ENCODE measurements at places on chromosomes 5 and 9. TPM values are rescaled to one million over a fixed set of nuclear protein-coding genes. Genes with fewer than 3 reads are reported as not detected.

DNA sequence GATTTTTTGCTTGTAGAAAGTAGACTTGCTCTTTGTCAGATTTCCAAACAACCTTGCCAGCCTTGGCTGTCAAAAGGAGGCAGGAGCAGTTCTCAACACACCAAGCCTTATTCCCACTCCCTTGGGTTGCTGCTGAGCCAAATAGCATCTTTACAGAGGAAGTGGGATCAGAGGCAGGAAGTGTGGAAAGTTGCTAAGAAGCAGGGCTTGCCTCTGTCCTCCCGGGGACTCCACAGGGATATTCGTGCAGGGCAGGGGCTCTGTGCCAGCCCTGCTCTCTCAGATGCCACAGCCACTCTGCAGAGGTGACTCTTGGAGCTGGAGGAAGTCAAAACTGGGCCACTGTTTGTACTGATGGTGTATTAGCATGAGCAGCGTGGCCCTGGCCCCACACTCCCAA is 24.3 kb downstream of the PTPDC1 start:
- no peaks in the 10 kb centered on the region for H3K4me1 ChIP-seq
- H3K27ac ChIP-seq, result no peak overlapping the region
- DNase-seq, result no peak
- no peak overlapping the region for H3K4me3 ChIP-seq
- peaks cover 4% of the 10 kb centered on the region for H3K36me3 ChIP-seq

Gene INSL6
- polyA plus RNA-seq, result not detected

Gene GABRA1
- not detected for polyA plus RNA-seq

DNA sequence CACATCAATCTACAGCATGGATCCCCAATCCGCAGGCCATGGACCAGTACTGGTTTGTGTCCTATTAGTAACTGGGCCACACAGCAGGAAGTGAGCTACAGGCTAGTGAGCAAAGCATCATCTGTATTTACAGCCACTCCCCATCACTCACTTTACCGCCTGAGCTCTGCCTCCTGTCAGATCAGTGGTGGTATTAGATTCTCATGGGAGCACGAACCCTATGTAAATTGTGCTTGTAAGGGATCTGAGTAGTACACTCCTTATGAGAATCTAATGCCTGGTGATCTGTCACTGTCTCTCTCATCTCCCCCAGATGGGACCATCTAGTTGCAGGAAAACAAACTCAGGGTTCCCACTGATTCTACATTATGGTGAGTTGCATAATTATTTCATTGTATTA is 212.7 kb upstream of the FAM174A start:
- no peaks in the 10 kb centered on the region for H3K36me3 ChIP-seq
- no peaks in the 10 kb centered on the region for H3K27me3 ChIP-seq
- no peak overlapping the region for H3K27ac ChIP-seq
- H3K4me1 ChIP-seq, result no peaks in the 10 kb centered on the region
- no peak overlapping the region for H3K4me3 ChIP-seq

- H3K4me3 ChIP-seq, result no peak overlapping the region
- H3K27me3 ChIP-seq, result no peaks in the 10 kb centered on the region
- H3K27ac ChIP-seq, result no peak overlapping the region
- no peak for DNase-seq
- no peaks in the 10 kb centered on the region for H3K36me3 ChIP-seq
- H3K4me1 ChIP-seq, result no peaks in the 10 kb centered on the region
These were observed 269.1 kb upstream of the CD180 start for GRCh38 chr5:67465537-67466207.

DNA sequence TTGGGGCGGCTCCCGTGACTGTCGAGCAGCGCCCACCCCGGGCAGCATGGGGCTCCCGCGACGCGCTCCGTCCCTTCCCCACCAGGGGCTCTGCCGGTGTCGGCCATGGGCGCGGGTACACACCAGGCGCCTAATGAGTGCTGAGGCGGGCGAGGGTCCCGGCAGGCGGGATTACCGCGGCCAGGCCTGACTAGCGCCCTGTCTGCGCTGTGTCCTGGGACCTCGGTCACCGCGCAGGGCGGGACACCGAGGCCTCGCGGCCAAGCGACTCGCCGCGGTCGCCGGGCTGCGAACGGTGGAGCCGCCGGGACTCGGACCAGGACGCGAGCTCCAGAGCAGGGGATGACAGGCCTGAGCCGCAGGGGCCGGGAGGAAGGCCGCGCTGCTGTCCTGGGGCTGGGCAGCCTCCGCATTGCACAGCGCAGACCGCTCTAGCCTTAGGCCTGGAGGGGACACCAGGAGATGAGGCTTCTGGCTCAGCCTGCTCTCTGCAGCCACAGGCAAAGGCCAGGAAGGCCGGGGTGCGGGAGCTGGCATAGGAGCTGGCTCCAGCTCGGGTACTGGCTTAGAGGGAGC is 14.1 kb downstream of the LCN10 start:
- H3K27me3 ChIP-seq, result peaks cover 3% of the 10 kb centered on the region
- H3K4me3 ChIP-seq, result peak overlapping the region; percentile 83
- H3K27ac ChIP-seq, result no peak overlapping the region
- H3K4me1 ChIP-seq, result peaks cover 49% of the 10 kb centered on the region
- peaks cover 7% of the 10 kb centered on the region for H3K36me3 ChIP-seq

Gene LECT2
- not detected for polyA plus RNA-seq

Gene HACD4
- 7.8 TPM for polyA plus RNA-seq

- no peak overlapping the region for H3K27ac ChIP-seq
- no peaks in the 10 kb centered on the region for H3K36me3 ChIP-seq
These were observed 4.7 kb upstream of the ISCA1 start for GRCh38 chr9:86287013-86287412.

DNA sequence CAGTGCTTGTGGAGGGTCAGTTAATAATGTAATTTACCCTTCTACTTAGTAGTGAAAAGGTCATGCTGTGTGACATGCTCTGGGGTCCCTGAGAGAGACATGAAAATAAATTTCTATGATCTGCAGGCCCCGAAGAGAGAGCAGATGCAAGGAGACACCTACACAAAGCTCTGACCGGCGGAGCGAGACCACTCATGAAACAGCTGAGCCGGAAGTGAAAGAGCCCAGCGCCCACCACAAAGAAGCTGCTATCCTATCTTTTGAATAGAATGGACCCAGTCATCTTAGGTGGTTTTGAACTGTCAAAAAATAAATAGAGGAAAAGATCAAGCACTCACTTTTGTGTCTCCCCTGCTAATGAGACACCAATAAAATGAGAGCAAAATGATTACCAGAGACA is 190.0 kb downstream of the MED10 start:
- H3K4me1 ChIP-seq, result peaks cover 5% of the 10 kb centered on the region
- DNase-seq, result peak; percentile 15
- H3K27ac ChIP-seq, result peak overlapping the region; percentile 10
- no peak overlapping the region for H3K4me3 ChIP-seq
- no peaks in the 10 kb centered on the region for H3K36me3 ChIP-seq

Gene CEP120
- 15.8 TPM for polyA plus RNA-seq

DNA sequence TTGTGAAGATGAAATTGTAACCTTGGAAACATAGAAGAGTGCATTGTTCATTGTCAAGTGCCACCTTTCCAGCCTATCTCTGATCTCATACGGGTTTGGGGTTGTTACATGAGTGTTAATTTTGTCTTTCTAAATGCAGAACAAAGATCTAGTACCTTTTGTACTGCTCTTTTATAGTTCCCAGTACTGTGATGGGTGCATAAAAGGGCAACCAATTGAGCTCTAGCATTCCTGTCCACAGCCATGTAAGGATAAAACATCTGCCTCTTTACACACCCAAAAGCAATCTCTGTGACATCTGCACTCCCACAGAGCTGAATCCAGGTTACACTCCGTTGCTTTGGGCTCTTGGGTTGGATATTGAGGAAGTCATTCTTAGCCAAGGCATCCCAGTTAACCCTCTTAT is 255.2 kb downstream of the SGCD start:
- no peaks in the 10 kb centered on the region for H3K36me3 ChIP-seq
- DNase-seq, result no peak
- no peak overlapping the region for H3K4me3 ChIP-seq
- H3K4me1 ChIP-seq, result no peaks in the 10 kb centered on the region

DNA sequence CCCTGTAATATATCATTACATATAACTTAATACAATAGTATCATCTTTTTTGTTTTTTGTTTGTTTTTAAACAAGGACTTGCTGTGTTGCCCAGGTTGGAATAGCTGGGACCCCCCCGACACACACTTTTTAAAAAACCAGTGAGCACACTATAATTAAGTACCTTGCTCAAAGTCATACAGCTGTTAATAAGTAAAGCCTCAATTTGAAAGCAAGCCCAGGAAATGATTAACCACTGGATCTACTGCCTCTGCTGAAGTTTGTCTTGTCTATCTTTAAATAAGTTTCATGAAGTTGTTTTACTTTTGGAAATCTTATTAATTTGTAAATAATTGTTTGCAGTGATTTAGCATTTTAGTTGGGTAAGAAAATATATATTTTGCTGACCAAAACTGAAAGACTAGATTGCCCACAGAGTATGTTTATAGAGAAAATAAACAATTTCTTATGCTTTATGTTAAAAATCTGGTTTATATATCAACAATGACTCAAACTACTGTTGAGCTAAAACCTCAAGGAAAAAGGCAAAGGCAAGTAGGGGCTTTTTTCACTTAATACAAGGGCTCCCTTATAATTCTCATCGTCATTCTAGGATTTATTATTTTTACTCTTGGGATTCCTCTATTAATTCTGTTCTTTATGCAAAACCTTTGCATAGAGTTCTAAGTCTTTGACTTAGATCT is 5.8 kb upstream of the CARNMT1 start:
- no peak overlapping the region for H3K4me3 ChIP-seq
- no peaks in the 10 kb centered on the region for H3K36me3 ChIP-seq
- DNase-seq, result no peak
- H3K27ac ChIP-seq, result no peak overlapping the region

Gene LCN9
- polyA plus RNA-seq, result not detected

DNA sequence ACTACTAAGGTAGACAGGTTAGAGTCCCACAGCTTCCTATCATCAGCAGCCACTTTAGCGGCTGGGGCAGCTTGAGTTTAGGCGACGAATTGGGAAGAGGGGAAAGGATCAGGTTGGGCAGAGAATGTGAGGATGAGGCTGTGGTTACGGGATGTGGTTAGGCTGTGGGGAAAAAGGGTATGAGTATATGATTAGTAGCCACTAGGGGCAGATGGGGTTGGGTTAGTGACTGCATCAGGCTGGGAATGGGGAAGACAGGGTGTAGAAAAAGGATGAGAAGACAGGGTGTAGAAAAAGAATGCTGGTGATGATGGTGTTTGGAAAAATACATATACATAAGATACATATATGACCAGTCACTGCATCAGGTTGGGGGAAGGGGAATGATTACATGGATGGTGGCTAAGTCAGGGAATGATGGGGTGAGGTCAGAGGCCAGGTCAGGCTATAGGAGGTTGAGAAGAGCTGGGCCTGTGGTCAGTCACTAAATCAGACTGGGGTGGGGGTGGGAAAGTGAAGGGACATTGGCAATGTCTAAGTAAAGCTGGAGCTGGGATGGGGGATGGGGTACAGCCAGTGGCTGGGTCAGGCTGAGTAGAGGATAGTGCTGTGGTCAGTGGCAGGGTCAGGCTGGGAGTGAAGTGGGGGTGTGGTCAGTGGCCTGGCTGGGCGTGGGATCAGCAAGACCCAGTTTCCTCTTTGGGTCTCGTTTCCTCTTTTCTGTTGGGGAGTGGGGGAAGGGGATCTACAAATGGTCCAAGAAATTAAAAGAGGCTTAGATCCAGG is 2.1 kb downstream of the TLN1 start:
- H3K4me3 ChIP-seq, result no peak overlapping the region
- H3K4me1 ChIP-seq, result peaks cover 22% of the 10 kb centered on the region
- peaks cover 6% of the 10 kb centered on the region for H3K36me3 ChIP-seq
- no peaks in the 10 kb centered on the region for H3K27me3 ChIP-seq
- no peak for DNase-seq
- H3K27ac ChIP-seq, result peak overlapping the region; percentile 74

Gene ADAMTS2
- polyA plus RNA-seq, result not detected

Gene STKLD1
- polyA plus RNA-seq, result 0.18 TPM

DNA sequence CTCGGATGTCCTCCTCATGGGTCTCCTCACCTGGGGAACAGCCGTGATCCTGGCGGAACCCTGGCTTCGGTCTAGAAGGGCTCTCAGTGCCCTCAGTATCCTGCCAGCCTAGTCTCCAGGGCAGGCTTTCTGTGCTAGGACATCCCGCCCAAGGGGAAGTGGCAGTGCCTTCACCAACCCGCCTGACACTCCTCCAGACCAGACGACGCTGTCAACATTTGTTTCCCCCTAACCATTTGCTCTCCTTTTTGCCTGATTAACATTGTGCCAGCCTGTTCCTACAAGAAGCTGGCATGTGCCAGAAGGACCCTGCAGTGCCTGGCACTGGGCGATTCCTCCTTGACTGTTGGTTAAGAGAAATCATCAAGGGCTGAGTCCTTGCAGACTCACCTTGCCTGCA is 358.9 kb upstream of the IRX2 start:
- H3K27me3 ChIP-seq, result peaks cover 18% of the 10 kb centered on the region
- H3K4me1 ChIP-seq, result no peaks in the 10 kb centered on the region
- H3K27ac ChIP-seq, result no peak overlapping the region
- H3K4me3 ChIP-seq, result no peak overlapping the region

GRCh38 chr5:72860499-72860898 is 44.0 kb downstream of the TNPO1 start:
- H3K4me3 ChIP-seq, result no peak overlapping the region
- DNase-seq, result no peak
- no peaks in the 10 kb centered on the region for H3K27me3 ChIP-seq
- peaks cover 5% of the 10 kb centered on the region for H3K36me3 ChIP-seq
- no peak overlapping the region for H3K27ac ChIP-seq

Gene RETREG1
- 55.3 TPM for polyA plus RNA-seq

Gene GADD45G
- polyA plus RNA-seq, result 0.45 TPM

DNA sequence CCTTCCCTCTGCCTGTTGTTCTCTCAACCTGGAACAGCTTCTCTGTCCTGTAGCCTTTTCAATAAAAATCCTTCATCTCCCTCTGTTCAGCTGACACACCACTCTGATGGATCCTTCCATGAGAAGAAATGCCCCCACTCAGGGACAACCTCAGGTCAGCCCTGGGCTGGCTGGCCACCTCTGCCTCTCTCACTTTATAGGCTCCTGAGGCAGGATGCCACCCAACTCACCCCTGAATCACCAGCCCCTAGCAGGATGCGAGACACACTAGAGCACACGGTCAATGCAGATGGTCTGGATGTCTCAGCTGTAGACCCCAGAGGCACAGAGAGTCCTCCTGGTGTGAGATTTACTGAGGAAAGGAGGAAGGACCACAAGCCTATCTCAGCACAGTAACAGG is 93.8 kb downstream of the GABBR2 start:
- H3K4me1 ChIP-seq, result no peaks in the 10 kb centered on the region
- no peaks in the 10 kb centered on the region for H3K36me3 ChIP-seq
- DNase-seq, result no peak
- peaks cover 10% of the 10 kb centered on the region for H3K27me3 ChIP-seq

- no peak overlapping the region for H3K27ac ChIP-seq
- peaks cover 7% of the 10 kb centered on the region for H3K36me3 ChIP-seq
- H3K4me3 ChIP-seq, result no peak overlapping the region
- DNase-seq, result no peak
- peaks cover 36% of the 10 kb centered on the region for H3K27me3 ChIP-seq
These were observed 42.4 kb upstream of the TMEM250 start for GRCh38 chr9:136160995-136161610.

DNA sequence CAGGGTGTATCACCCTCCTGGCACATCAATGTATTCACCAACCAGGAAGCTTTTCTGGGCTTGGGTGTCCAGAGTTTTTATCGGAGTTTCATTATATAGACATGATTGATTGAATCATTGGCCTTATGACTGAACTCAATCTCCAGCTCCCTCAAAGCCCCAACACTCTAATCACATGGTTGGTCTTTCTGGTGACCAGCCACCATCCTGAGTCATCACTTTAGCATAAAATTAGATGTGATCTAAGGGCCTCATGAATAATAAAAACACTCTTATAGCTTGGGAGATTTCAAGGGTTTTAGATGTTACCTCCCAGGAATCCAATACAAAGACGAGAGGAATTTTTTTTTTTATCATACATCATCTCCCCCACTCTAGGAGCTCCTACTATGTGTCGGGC is 7.7 kb upstream of the PBX3 start:
- H3K36me3 ChIP-seq, result no peaks in the 10 kb centered on the region
- no peak overlapping the region for H3K27ac ChIP-seq
- peaks cover 6% of the 10 kb centered on the region for H3K27me3 ChIP-seq
- DNase-seq, result no peak
- H3K4me1 ChIP-seq, result no peaks in the 10 kb centered on the region

Measured in naive B cell (primary cell).